ENCODE measurements at places on chromosomes 4 and X.
A peak's percentile ranks its signal among the peaks of the same experiment; 100 is the strongest.

GRCh38 chr4:165620913-165621312 is 242.1 kb downstream of the CPE start:
- no peak for DNase-seq

DNA sequence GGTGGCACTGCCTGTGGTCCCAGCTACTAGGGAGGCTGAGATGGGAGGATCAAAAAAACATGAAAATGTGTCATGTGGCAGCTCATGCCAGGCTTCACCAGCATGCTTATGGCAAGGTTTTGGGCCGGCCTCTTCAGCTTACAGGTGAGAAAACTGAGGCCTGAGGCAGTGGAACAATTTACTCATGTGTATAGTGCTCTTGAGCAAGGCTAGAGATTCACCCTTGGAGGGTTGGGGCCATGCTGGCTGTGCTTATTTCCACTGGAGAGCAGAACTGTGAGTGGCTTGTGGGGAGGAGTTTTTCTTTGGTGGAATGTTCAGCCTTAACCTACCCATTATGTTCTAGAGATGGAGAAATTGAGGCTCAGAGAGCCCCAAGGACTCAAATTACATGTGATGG is 31.8 kb downstream of the NSD2 start:
- no peak for DNase-seq

DNA sequence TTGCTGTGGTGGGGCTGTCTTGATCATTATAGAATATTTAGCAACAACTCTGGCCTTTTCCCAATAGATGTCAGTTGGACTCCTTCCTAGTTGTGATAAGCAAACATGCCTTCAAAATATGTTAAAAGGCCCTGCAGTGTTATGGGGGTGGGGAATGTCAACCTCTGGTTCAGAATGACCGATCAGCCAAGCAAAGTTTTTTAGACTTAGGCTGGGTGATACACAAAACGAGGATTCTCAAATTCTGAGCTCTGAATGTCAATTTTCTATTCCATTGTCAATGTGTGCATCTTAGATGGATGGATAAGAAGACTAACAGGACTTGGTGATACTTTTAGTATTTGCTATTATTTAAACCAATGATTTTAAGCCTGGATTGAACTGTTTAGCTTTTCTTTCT is 940.0 kb upstream of the GRIA3 start:
- DNase-seq: no peak

DNA sequence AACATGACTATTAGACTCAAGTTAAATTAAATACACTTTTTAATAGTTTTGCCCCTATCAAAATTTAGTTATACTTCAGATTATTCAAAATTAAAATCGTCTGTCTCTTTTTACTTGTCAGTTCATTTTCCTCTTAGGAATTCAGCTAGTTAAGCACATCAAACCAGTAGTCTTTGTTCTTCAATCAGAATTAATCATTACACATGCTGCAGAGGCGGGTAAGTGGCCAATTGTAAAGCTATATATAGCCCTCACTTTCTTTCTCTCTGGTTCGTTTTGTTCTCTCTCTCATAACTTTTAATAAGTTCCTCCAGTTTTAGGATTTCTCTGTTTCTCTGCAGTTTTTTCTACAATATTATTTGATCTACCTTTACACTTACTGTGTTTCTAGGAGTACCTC is 359.1 kb upstream of the PABPC4L start:
- no peak for DNase-seq

GRCh38 chr4:41142376-41143310 is 71.7 kb downstream of the APBB2 start:
- DNase-seq: no peak

DNA sequence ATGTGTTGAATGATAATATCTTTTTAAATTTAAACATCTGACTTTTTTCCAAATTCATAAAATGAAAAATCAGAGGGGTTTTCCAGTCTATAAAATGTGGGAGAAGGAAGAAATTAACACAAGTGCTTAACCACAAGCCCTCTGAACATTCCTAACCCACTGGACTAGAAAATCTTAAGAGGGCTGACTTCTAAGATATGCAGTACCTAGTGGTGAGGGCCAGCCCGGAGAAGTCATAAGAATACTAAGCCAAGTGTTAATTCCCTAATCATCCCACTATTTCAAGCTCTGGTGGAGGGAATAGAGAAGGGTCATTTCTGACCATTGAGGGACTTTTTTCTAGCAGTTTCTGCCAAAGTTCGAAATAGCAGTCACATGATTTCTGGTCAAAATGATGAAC is 86.9 kb upstream of the NEIL3 start:
- no peak for DNase-seq

- DNase-seq: no peak
These were observed 617 bp upstream of the PDHA1 start for GRCh38 chrX:19343085-19343534.

DNA sequence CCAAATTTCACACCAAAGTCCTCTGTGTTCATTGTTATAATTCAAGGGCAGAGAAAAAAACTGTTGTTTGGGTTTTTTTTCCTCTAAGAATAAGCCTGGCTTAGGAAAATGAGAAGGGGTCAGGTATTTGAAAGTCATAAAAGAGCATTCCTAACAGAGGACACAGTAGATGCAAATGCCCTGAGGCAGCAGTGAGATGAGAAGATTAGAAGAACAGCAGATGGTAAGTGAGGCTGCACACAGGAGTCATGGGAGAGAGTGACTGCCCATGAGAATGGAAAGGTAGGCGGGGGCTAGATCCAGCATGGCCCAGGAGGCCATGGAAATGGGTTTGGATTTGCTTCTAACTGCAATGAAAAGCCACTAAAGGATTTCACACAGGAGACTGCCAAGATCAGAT is 107.5 kb upstream of the RBPJ start:
- DNase-seq: no peak

- DNase-seq: peak; percentile 42
These were observed 377 bp downstream of the TIMM17B start for GRCh38 chrX:48897157-48897624.

GRCh38 chr4:99208719-99209075 is 10.3 kb downstream of the ADH6 start:
- DNase-seq: no peak

GRCh38 chr4:131547506-131547981 is 1601.5 kb upstream of the PCDH10 start:
- no peak for DNase-seq

DNA sequence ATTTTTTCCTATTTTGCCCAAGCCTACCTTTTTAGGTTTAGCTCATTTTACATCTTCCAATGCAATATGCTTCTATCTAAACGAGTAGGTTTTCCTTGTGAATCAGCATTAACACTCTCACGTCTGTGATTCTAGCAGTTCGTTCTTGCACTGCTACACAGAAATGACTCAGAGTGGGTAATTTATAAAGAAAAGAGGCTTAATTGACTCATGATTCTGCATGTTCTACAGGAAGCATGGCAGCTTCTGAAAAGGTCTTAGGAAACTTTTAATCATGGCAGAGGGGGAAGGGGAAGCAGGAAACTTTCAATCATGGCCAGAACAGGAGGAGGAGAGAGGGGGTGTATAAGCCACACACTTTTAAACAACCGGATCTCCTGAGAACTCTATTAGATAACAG is 44.9 kb downstream of the SPANXN1 start:
- DNase-seq: no peak

GRCh38 chrX:69268611-69269010 is 103.4 kb upstream of the PJA1 start:
- DNase-seq: no peak

DNA sequence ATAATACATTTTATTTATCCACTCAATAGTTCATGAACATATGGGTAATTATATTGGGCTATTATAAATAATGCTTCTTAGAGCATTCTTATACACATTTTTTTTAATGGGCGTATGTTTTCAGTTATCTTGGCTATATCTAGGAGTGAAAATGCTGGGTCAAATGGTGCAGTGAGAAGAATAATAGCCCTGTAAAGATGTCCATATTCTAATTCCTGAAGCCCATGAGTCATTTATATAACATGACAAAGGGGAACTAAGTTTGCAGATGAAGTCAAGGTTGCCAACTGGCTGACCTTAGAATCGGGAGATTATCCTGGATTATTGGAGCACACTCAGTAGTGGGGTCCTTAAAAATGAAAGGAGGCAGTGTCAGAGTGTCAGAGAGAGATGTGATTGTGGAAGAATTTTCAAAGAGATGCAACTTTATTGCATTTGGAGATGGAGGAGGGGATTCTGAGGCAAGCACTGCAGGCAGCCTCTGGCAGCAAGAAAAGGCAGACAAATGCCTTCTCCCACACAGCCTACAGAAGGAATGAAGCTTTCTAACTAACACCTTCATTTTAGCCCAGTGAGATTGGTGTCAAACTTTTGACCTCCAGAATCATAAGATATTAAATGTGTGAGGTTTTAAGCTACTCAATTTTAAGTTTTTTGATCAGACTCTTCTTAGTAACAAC is 106.1 kb upstream of the HS3ST1 start:
- DNase-seq: no peak

GRCh38 chr4:186104890-186105646 is 564 bp downstream of the FAM149A start:
- DNase-seq: peak; percentile 4

DNA sequence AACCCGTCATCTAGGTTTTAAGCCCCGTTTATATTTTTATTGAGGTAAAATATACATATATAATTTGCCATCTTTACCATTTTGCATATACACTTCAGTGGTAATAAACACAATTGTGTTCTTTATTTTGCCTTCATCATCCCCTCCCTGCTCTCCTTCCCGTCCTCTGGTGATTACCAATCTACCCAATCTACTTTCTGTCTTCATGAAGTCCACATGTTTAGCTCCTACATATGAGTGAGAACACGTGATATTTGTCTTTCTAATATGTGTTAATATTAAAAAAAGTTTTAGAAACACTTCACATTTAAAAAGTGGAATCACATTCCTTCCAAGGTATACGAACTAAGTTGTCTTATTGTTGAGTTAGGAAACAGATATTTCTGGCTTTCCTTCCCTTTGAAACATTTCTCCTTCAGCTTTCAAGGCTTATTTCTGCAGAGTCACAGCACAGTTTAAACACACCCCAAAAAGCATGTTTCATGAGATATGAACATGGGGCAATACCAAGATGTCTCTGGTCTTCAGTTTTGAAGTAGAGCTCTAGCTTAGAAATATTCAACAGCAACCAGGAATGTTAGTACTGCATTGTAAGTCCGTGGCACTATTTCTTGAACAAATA is 35.9 kb downstream of the GYPA start:
- no peak for DNase-seq

DNA sequence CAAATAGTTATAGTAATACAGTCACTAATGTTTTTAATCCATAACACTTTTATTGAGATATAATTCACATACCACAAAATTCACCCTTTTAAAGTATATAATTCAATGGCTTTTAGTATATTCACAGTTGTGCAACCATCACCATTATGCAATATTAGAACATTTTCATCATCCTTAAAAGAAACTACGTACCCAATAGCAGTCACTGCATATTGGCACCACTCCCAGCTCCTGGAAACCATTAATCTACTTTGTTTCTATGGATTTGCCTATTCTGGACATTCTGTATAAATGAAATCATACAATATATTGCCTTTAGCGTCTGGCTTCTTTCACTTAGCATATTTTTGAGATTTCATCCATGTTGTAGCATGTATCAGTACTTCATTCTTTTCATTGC is 99.3 kb downstream of the AMMECR1 start:
- DNase-seq: no peak

DNA sequence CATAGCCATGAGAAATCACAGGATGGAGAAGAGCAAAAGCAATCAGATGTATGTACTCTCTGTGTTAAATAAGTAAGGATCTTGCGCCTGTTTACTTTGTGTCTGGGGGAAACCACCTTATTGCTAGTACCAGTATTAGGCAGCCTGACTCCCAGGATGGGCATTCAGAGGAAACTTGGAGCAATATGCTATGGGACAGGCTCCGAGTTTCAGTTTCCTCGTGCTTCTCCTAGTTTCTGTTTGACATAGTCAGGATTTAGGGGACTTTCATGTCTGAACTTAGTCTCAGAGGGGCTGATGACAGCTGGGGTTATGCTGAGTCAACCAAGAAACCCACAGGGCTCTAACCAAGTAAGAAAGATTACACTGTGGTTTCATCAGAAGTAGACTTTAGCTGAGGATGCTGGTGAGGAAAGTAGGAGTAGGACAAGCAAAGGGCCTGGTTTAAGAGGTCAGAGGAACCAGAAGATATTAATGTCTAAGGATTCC is 13.5 kb downstream of the NSUN7 start:
- DNase-seq: no peak

- DNase-seq: no peak
These were observed 17.4 kb upstream of the RAB40A start for GRCh38 chrX:103536732-103537131.

DNA sequence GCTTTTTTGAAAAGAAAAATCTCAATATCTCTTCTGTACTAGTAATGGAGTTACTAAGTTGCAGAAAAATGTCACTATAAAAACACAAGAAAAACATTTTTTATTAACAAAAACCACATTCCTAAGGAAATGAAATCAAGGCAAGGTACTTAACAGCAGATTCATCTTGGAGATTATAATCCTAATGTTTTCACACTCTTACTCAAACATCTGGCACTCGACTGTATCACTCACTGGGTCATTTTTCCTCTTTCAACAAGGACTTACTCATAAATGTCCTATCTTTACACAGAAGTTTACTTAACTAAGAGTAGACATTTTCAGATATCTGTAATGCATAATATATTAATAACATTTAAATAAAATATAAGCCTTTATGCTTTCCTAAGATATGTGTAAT is 216.6 kb downstream of the NR3C2 start:
- DNase-seq: no peak

- no peak for DNase-seq
These were observed 83.4 kb upstream of the INPP4B start for GRCh38 chr4:142929526-142929925.

DNA sequence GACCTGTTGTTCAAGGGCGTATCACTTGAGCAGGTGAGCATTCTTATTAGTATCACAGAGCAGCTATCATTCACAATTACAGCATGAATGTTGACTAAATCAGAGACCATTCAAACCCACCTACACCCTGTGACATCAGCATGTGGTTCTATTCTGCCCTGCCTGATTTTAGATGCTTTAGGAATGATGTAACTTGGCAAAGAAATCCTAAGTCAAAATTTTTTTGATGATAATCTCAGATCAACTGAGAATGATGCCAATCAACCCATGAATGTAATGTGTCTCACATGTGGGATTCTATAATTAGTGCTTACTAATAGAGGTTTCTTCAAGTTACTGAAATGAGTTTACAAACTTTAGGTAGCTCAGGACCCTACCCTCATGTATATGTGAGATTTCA is 13.4 kb upstream of the CHIC2 start:
- no peak for DNase-seq
